AG10803 (cell line): ENCODE measurements at places on chromosomes 16 and 17.

GRCh38 chr16:25080420-25081131 is 31.0 kb upstream of the LCMT1 start:
- no peak for DNase-seq

- DNase-seq: no peak
Observed at GRCh38 chr16:71359431-71359830, 908 bp downstream of the CALB2 start.

GRCh38 chr17:39972271-39972670 is 8.3 kb upstream of the PSMD3 start:
- peak; percentile 11 for DNase-seq

GRCh38 chr16:81138831-81139557 is 42.8 kb upstream of the GCSH start:
- DNase-seq: no peak

DNA sequence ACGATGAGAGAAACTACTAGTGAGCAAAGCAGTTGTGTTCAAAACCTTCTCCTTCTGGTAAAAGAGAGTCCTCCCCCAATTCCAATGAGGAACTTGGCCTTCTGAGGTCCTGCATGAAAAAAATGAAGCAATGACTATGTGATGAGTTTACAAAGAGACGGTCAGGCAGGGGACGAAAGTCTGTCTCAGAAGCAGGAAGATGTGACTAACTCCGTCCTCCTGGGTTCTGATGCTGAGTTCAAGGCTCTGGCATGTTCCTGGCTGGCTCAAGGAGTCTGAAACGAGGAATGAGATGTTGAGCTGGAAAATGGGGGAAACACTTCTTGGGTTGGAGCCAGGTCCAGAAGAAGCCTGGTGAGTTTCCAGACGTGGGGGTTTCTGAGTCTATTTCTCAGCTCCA is 129.6 kb downstream of the CPPED1 start:
- peak; percentile 59 for DNase-seq

DNA sequence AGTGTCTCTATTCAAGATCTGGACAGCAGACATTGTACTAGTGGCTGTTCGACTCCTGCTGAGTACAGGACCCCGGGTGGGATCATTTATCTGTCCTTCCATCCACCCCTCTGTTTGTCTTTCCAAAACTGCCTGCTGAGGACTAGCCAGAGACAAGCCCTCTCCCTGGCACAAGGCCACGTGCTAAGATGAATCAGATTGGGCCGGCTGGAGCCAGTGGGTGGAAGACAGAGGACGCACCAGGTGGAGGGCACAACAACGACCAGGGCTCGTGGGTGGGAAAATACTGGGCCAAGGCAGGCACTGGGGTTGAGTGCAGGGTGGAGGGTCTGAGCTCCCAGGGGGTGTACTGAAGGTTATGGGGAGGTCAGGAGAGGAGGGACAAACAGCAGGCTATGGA is 1.4 kb upstream of the CA7 start:
- no peak for DNase-seq
